ENCODE measurements at places on chromosomes 5 and 9.

- no peak for DNase-seq
These were observed at the start of gene PDLIM4 for GRCh38 chr5:132257131-132258101. TSS of gene PDLIM4 (plus strand) at chr5:132257696. CDS start at chr5:132257735, 39 bp downstream.

DNA sequence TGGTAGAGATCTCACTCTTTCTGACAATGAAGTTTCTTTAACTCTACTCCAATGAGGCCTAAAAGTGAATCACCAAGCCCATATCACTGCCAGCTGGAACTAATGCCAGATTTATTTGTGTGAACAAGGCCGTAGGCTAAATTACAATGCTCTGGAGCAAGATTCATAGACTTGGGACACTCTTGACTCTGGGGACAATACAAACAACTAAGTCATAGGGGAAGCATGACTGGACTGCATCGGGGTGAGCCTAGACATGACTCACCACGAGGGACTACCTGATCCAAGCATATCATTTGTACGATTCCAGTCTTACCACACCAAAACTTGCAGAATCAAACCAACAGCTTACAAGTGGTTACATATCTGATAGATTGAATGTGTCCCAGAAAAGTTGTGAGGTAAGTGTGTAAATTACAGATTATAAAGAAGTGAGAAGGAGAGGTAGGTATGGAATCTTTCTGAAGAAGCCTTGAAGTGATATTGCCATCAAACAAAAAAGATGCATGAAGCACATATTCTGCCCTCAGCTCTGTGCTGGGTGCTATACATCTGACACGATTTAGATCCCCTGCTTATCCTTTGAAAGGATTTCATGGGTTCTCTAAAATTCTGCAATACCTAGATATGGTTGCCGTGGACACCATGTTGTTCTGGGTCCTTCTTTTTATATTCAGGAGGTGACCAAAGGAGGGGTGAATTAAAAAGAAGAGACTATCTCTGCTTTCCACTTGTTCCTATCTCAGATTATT lies 199.3 kb upstream of the PDE4D start:
- DNase-seq: no peak

- DNase-seq: no peak
These were observed 149.3 kb upstream of the MPDZ start for GRCh38 chr9:13428766-13429165.

- DNase-seq: no peak
These were observed 49.7 kb upstream of the FOXB2 start for GRCh38 chr9:76969716-76970115.

DNA sequence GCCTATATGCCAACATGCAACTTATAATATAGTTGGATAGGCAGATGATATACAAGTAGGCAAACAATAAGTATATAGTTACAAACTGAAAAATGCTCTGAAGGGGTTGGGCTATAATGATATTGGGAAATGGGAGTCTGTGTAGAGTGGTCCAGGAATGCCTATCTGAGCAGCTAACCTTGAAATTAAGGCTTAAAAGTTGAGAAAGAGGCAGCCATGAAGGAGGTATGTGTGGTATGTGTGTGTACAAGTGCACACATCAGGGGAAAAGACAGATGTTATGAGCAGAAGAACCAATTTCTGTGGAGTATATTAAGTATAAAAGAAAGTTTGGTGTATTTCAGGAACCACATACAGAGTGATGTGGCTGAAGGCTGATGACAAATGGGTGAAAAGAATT lies 154.9 kb upstream of the PAPPA start:
- DNase-seq: no peak

GRCh38 chr5:124253203-124253810 lies 493.1 kb downstream of the ZNF608 start:
- DNase-seq: no peak

DNA sequence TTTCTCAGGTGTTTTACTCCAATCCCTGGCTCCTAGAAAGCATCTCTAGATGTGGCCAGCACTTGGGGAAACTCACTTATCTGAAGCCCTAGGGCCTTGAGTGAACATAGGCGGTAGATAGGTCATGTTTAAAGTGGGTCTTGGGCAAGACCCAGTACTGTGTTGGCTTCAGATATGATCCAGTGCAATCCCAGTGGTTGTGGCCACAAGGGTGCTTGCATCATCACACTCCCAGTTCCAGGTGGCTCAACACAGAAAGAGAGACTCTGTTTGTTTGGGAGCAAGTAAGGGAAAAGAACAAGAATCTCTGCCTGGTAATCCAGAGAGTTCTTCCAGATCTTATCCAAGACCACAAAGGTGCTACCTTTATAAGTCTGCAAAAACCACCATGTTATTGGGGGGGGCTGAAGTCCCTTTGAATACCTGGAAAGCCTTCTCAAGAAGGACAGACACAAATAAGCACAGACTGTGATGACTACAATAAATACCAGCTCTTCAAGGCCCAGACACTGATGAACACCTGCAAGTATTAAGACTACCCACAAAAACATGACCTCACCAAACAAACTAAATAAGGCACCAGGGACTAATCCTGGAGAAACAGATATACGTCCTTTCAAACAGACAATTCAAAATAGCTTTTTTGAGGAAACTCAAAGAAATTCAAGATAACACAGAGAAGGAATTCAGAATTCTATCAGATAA lies 114.7 kb downstream of the LURAP1L start:
- DNase-seq: no peak

- no peak for DNase-seq
These were observed 66.8 kb upstream of the ABL1 start for GRCh38 chr9:130768265-130768664.
